ENCODE measurements at places on chromosomes 7 and 10.

DNA sequence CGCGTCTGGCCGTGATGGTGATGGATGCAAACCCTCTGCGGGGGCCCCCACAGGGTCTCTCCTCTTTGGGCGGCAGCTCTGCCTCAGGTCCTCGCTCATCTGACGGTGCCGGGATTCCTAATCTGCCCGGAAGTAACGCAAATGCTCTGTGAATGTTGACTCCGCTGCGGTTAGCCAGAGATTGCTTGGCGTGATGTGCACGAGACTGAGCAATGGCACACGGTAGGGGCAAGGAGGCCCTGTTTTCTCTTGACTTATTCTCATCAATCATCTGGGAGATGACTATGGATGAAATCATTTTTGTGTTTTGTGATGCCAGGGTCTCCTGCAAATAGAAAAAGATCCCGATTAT lies 116.5 kb upstream of the ADAM12 start:
- no peak for DNase-seq

- no peak for DNase-seq
Measured at GRCh38 chr7:85074-85882, 107.1 kb upstream of the FAM20C start.

GRCh38 chr7:127628445-127628844 lies 10.5 kb upstream of the PAX4 start:
- no peak for DNase-seq

DNA sequence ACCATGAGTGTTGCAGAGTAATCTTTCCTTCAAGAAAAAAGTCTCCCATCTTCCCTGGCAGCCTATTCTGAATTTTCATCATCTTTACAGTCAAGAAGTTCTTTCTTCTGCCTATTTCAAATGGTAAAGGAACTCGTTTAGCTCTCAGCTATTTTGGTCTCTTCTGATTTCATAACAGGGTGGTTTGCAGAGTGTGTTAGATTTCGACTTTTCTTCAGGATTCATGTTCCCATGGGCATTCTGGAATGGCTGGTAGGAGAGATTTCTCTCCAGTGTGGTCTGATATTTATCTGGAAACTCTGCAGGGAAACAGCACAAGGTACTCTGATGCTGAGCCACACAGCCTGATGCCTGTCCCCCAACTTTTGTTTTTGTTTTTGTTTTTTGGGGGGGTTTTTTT lies 111.1 kb upstream of the FAM171A1 start:
- no peak for DNase-seq

GRCh38 chr7:50393547-50394252 lies 56.5 kb downstream of the FIGNL1 start:
- DNase-seq = no peak

GRCh38 chr7:43303740-43304241 lies 191.3 kb downstream of the HECW1 start:
- DNase-seq = no peak

DNA sequence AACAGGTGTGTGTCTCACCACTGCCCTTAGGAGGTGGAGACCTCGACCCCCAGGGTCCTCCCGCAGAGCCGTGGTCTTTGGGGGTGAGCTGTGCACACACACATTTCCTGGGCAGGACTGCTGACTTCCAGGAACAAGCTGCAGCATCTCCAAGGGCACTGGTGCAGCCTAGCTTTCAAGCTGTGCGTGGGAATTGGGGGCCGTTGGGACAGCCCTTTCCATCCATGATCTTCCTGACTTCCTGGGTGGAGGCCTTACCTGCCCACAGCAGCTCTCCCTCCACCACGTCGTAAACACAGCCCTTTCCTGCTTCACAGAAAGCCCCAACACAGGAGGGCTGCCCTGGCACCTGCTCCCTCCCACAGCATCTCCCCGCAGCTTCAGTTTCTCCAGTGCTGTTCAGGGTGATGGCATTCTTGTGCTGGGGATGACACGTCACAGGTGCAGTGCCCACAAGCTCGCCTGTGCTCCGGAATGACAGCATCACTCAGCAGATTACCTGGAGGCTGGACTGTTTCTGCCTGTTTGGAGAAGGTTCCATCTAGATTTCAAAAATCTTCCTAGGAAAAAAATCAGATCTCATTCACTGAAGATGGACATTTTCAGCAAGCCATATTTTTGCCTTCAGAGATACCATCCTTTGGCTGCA lies 208.0 kb upstream of the PPP2R2D start:
- no peak for DNase-seq

- no peak for DNase-seq
Measured at GRCh38 chr10:71814922-71815411, 36.1 kb downstream of the PSAP start.

DNA sequence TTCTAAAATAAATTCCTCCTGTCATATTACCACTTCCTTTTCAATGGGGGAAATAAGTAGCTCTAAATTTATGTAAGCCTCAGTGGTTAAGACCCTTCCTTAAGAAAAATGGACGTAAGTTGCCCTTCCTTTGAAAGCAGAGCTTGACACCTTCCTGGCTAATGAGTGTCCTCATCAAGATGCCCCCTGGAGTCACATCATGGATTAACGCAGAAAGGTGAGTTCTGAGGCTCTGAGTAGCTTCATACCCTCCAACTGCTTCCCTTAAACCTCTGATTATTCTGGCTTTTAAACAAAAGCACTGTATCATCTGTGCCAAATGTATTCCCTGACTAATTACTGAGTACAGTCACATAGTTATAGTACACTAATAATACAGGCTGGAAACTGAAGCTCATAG lies 14.7 kb downstream of the KCTD7 start:
- no peak for DNase-seq

GRCh38 chr7:108253275-108254044 lies 123.3 kb upstream of the LAMB4 start:
- no peak for DNase-seq

GRCh38 chr7:18499407-18500177 lies 4.0 kb downstream of the HDAC9 start:
- DNase-seq = peak; percentile 17

DNA sequence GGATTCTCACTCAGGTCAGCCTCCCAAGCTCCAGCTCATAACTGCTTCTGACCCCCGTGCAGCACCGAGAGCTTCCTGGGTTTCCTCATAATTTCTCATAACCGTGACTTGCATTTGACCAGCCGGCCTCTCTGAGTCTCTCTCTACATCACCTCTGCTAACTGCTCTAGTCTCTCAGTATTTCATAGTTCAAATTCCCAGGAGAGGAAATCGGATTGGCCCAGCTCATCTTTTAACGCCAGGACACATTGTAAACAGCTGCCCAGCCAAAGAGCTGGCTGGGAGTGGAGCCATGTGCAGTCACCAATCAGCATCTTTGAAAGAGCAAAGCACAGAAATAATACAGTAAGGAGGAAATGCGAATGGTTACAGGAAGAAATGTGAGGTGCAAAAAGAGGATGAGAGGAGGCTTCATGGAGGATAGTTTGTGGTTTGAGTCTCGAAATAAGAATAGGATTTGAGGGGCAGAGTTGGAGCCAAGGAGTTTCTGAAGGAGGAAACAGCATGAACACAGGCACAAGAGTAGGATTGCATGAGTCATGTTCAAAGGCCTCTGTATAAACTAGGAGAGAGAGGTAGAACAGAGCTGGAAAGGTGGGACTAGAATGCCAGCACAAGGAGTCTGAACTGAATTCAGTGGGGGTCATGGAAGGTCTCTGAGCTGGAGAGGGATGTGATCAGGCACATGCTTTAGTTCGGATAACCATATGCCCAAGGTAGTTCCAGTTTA lies 15.2 kb upstream of the LBX1 start:
- DNase-seq = no peak

- DNase-seq = no peak
Measured at GRCh38 chr10:119309423-119309770, 102.0 kb downstream of the GRK5 start.

GRCh38 chr7:151371266-151371665 lies 29.7 kb downstream of the NUB1 start:
- DNase-seq = no peak

DNA sequence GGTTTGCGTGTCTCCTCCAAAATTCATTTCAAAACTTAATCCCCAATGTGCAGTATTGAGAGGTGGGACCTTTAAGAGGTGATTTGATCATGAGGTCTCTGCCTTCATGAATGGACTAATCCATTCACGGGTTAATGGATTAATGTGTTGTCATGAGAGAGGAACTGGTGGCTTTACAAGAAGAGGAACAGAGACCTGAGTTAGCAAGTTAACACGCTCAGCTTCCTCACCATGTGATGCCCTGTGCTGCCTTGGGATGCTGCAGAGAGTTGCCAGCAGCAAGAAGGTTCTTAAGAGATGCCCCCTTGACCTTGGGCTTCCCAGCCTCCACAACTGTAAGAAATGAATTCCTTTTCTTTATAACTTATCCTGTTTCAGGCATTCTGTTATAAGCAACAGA lies 3.7 kb upstream of the TCTN3 start:
- no peak for DNase-seq

- DNase-seq = no peak
Measured at GRCh38 chr10:93225938-93226337, 152.2 kb downstream of the CYP26A1 start.

GRCh38 chr10:43885252-43885651 lies 236.6 kb upstream of the ZNF32 start:
- no peak for DNase-seq

DNA sequence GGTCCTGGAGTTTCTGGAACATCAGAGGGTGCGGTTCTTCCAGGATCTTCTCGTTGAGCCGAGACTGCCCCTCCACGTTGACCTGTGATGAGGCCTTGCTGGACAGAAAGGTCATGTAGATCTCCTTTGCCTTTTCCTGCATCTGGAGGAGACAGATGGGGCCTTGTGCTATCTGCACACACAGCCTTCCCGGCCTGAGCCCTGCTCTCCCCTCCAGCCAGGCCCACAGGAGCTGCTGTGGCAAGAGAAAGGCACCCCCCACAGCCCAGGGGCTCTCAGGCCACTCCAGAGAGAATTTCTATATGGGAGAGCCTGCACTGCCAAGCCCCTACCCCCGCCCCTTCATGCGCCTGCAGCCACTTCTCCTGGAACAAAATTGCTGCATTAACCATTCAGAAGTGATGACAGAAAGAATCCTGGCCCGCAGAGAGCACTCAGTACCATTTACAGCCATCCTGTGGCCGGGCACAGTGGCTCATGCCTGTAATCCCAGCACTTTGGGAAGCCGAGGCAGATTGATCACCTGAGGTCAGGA lies 26.9 kb downstream of the RGS10 start:
- no peak for DNase-seq

DNA sequence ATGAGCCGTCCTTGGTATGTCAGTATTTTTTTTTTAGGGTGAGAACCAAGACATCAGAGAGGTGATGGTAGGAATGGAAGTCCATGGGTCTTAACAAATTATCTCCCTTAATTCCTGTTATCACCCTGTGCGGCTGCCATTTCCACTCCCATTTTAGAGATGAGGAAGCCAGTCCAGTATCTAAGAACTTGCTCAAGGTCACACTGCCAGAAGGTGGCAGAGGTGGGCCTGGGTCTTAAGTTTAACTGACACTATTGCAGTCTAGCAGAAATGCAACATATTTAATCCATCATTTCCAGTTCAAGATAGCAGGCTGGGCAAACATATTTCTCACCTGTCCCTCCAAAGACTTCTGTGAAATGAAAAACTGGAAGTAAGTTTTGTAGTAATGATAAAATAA lies 108.3 kb downstream of the GLI3 start:
- DNase-seq = no peak

DNA sequence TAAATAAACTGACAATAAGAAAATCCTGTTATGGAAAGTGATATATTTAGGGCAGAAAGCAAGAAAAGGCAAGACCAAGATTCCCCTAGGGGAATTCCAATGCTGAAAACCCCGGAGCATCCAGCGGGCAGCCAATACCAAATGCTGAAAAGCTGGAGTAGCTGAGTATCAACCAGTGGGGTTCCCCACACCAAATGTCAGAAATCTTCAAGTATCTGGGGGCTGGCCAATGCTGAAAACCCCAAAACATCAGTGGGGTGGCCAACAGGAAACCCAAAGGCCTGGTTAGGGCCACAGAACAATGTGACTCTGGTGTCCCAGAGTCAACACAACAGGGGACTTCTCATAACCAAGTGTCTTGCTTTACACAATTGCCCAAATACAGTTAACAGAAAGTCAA lies 271.8 kb upstream of the CACNA2D1 start:
- no peak for DNase-seq
